ENCODE measurements at places on chromosomes 4 and X.

DNA sequence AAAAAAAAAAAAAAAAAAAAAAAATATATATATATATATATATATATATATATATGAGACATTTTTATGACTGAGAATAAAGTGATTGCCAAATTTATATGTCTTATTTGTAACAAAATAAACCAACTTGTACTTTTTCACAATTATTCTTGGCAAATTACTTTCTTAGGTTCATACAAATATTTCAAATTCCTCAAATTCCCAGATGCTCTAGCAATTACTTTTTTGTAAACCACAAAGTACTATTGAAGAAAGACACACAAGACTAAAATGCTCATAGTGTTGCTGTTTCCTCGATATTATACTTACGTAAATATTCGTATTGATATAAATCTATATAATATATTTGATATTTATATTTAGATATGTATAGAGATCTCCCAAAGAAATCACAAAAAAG, 390.0 kb downstream of the FAT4 start:
- DNase-seq: no peak

DNA sequence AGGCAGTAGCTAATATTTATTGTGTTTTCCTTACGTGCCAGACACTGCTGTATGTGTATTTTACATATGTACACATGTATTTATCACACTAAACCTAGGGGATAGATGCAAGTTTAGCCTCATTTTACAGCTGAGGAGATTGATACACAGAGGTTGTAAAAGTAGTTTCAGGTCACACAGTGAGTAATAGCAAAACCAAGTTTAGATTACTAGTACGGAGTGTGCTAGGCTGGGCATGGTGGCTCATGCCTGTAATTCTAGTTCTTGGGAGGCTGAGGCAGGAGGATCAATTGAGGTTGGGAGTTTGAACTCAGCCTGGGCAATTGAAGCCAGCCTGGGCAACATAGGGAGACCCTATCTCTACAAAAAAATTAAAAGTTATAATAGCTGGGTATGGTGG, 701.1 kb upstream of the ATOH1 start:
- no peak for DNase-seq

DNA sequence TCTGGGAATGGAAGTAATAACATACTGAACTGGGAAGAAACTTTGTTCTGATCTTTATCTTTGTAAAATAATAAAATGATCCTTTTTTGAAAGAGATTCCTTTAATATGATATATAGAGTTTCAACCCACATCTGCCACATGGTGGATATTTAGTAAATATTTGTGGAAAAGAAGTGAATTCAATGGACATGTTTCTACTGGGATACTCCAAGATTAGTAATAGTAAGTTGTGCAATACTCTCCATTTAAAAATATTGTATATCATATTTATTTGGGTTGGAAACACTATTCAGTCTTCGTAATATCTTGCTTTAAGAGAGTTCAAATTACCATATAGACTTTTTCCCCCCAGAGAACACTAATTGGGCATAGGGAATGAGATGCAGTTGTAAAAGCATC, 17.8 kb upstream of the ARSJ start:
- DNase-seq: no peak

DNA sequence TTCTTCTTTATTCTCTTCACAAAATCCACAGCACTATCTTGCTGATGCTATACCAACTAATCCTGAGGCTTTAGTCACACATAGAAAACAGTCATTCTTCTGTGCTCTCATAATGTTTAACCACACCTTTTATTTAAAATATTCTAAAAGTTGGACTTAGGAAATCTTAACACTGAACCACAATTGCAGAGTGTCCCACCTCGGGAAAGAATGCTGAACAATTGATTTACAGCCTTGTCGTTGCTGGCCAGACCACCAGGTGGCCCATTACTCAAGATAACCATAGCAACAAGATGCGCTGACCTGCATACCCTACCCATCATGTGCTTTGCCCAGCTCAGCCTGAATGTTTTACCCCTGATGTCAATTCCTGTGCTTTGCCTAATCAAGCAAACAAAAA, 100.8 kb downstream of the ARSJ start:
- DNase-seq: no peak

GRCh38 chr4:168550064-168550766, 53.4 kb downstream of the PALLD start:
- DNase-seq: no peak

- DNase-seq: no peak
Observed at GRCh38 chr4:108833046-108833445, 70.2 kb upstream of the ETNPPL start.

DNA sequence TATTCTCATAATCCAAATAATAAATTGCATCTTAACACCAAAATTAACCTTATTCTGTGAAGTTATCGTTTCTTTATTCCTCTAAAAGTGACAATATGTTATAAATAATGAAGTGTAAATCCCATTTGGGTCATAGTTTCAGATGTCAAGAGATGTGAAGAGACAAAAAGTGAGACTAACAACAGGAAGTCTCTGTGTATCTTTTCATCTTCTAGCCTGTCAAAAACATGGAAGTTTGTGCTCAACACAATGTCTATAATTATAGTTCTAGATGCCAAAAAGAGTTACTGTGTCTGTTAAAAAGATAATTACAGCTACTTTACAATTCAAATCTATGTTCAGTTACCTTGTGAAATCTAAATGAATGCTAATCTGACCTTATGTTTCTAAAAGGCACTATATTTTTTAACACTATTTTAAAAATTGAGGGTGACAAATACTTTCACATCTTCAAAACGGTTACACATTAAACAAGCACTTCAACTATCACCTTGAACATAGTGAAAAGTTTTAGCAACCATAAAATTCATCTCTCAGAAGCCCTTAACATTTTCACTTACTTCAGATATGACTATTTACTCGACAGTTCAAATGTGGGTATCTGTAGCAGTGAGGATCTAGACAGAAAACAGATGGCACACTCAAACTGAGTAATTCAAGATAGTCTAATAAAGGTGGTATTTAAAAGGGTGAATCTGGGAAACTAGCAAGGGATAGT, 509.8 kb downstream of the ARAP2 start:
- no peak for DNase-seq

- no peak for DNase-seq
Observed at GRCh38 chrX:40474205-40474626, 106.6 kb upstream of the ATP6AP2 start.
